ENCODE measurements at places on chromosomes 3 and 15. TPM values are rescaled to one million over a fixed set of nuclear protein-coding genes. Genes with fewer than 3 reads are reported as not detected.

Gene CAND2
- polyA plus RNA-seq, result not detected

Gene GABRA5
- not detected for polyA plus RNA-seq

Gene SERPINI2
- polyA plus RNA-seq, result not detected

Gene SCAP
- polyA plus RNA-seq, result 27.8 TPM

Gene TERC
- 0.76 TPM for polyA plus RNA-seq

GRCh38 chr15:68409736-68410370 is 22.1 kb downstream of the ITGA11 start:
- no peaks in the 10 kb centered on the region for H3K4me1 ChIP-seq
- DNase-seq, result no peak
- no peaks in the 10 kb centered on the region for H3K27me3 ChIP-seq
- H3K4me3 ChIP-seq, result no peak overlapping the region
- H3K36me3 ChIP-seq, result no peaks in the 10 kb centered on the region

DNA sequence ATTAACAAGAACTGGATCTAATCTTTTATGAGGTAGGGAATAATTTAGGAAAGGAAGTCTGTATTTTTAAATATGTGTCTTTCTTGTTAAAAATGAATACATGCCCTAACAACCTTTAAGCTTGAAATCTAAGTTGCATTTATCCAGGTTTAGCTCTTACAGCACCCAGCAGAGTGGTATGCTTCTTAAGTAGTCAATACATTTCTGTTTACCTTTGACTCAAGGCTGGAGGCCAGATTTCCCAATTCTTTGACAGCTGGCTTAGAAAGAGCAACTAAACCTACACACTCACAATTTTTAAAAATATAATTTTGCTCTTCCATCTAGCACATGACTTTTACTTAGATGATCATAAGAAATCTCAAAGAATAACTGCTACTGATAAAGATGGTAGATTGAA is 148.9 kb downstream of the DPH6 start:
- no peaks in the 10 kb centered on the region for H3K4me1 ChIP-seq
- no peaks in the 10 kb centered on the region for H3K27me3 ChIP-seq
- H3K4me3 ChIP-seq, result no peak overlapping the region
- H3K27ac ChIP-seq, result no peak overlapping the region
- H3K36me3 ChIP-seq, result no peaks in the 10 kb centered on the region

GRCh38 chr3:9205345-9206143 is 43.9 kb downstream of the SRGAP3 start:
- no peaks in the 10 kb centered on the region for H3K36me3 ChIP-seq
- no peaks in the 10 kb centered on the region for H3K27me3 ChIP-seq
- no peaks in the 10 kb centered on the region for H3K4me1 ChIP-seq
- DNase-seq, result peak; percentile 8

Data from CD14-positive monocyte (primary cell).